ENCODE measurements at places on chromosomes 6 and 20. TPM values are rescaled to one million over a fixed set of nuclear protein-coding genes. Genes with fewer than 3 reads are reported as not detected.

- DNase-seq, result no peak
Measured at GRCh38 chr20:21528870-21529269, 15.0 kb upstream of the NKX2-2 start.

- no peak for DNase-seq
Measured at GRCh38 chr6:104908031-104908887, 48.5 kb upstream of the HACE1 start.

GRCh38 chr20:51368461-51369211 is 173.9 kb downstream of the NFATC2 start:
- no peak for DNase-seq

DNA sequence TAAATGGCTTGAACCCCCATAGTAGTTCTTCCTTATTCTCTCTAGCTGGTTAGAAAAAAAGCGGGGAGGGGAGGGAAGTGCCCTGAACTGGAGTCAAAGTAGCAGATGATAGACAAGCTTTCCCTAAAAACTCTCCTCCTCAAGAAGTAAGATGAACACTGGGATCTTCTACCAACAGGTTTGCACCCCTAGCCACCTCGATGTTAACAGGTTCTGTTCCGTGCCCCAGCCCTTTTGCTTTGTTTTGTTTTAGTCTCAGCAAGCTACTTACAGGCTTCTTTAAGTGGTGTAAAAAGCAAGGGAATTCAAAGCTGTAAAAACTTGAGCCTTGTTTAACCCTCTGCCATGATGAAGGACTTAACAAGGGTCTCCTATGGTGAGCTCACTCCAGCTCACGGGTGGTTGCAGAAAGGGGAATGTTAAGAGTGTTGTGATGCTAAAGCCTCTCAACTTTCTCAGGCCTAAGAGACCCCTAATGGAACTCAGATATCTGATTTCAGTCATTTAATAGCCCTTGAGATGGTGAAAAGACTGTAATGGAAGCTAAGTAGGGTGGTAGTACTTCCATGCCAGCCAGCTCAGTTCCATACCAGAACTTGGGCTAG is 106.0 kb downstream of the FOXO3 start:
- DNase-seq, result no peak

DNA sequence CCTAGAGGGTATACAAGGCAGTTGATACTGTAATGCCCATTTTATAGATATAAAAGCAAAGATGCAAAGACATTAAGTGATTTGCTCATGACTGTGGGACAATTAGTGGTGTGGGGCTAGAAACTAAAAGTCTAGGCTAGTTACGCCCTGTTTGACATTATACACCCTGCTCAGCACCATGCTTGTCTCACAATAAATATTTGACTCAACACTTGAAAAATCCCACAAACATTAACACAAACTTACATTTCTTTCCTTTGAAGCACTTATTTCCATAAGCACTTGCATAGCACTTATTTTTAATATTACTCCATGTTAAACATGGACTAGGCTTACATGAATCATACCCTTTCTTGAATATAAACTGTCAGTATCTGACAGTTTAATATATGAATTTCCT is 36.5 kb upstream of the SNRPB2 start:
- DNase-seq, result no peak

DNA sequence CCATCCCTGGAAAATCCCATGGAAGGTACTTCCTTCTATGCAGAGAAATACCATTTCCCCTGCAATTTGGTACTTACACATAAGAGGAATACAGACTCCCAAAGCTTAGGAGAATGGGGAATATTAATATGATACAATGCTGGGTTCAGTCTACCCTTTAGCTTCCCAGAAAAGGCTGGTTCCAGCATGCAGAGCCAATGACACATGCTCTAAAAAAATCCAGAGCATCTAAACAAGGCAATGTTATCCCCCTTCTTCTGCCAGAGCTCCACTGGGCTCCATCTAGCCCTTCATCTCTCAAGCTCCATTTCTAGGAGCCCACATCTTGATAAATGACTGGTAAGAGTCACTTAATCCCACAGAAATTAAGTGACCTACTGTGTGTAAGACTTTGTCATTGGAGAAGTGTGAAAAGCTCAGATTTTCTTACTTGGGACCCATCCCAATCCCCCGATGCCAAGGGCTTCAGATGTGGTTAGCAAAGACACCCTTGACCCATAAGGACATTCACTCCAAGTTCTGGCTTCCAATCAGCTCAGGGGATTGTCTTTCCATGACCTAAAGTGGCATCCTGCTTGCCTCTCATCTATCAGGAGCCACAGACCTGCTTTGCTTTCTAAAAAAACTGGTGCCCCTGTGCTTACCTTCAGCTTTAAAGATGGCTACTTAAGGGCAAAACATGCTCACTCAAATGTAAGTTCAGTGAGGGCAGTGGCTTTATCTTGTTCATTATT is 137.5 kb downstream of the UNC5CL start:
- DNase-seq, result no peak

DNA sequence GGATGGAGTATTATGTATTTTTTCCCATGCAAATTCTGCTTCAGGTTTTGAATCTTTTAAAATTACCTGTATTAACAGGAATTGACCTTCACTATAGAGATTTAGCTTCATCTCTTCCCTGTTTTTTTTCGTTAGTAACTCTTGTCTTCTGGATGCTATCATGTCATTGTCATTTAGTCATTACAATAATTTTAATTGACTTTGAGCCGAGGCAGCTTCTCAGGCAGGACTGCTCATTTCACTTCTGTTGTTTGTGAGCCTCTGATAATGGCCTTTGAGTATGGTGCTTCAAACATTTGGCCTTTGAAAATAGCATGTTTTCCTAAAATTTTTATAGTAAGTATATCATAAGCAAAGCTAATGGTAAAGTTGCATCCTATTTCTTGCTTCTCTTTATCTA is 375.1 kb upstream of the MMS22L start:
- DNase-seq, result no peak

GRCh38 chr6:17392978-17393891 is at the start of gene CAP2:
Gene CAP2, plus strand, starts transcription at chr6:17393595. Its CDS starts 27,961 bp downstream, at chr6:17421556.
- DNase-seq, result peak; percentile 80

- DNase-seq, result no peak
Measured at GRCh38 chr20:63335711-63336110, 25.4 kb downstream of the CHRNA4 start.

- no peak for DNase-seq
Measured at GRCh38 chr20:32359633-32360332, 1.7 kb downstream of the ASXL1 start.

- peak; percentile 34 for DNase-seq
Measured at GRCh38 chr6:82624251-82624650, 260.6 kb downstream of the TPBG start.

- DNase-seq, result no peak
Measured at GRCh38 chr20:57620274-57620990, at the start of gene ZBP1. Gene ZBP1, minus strand, starts transcription at chr20:57620426. Its CDS starts 131 bp downstream, at chr20:57620295.

GRCh38 chr20:22984606-22985005 is 50.5 kb upstream of the SSTR4 start:
- no peak for DNase-seq

TXLNB gene
- total RNA-seq, result not detected

CAP2 gene
- 24.4 TPM for total RNA-seq

SPATA25 gene
- total RNA-seq, result 1.2 TPM

KIFC1 gene
- 14.8 TPM for total RNA-seq

UFL1 gene
- total RNA-seq, result 7.4 TPM

EPPIN gene
- not detected for total RNA-seq

CLPSL1 gene
- not detected for total RNA-seq
